Epithelial cell of alveolus of lung (primary cell): ENCODE measurements at places on chromosomes 16 and 17. TPM values are rescaled to one million over a fixed set of nuclear protein-coding genes. Genes with fewer than 3 reads are reported as not detected.

PAQR4 gene
- total RNA-seq = 6.7 and 13.7 TPM in 2 replicates

ZPBP2 gene
- total RNA-seq = not detected in 2 replicates

MYH3 gene
- total RNA-seq = under 0.01 and 13.7 TPM in 2 replicates

RCVRN gene
- not detected in 2 replicates for total RNA-seq

PRR15L gene
- 0.26 TPM in 1 of 2 replicates, not detected in the other for total RNA-seq

KCNH6 gene
- not detected in 2 replicates for total RNA-seq

CSH1 gene
- total RNA-seq = not detected in 2 replicates

TEKT1 gene
- total RNA-seq = not detected in 2 replicates

CCL8 gene
- total RNA-seq = not detected in 2 replicates

CCDC92B gene
- not detected in 2 replicates for total RNA-seq

TMEM97 gene
- total RNA-seq = 25.1 and 48.7 TPM in 2 replicates

ZKSCAN2 gene
- 4.0 and 5.0 TPM in 2 replicates for total RNA-seq

SERPINF2 gene
- 0.88 TPM in 1 of 2 replicates, not detected in the other for total RNA-seq

SLFN14 gene
- total RNA-seq = not detected in 2 replicates

PLCG2 gene
- 0.56 and 1.3 TPM in 2 replicates for total RNA-seq

NSRP1 gene
- total RNA-seq = 4.1 and 15.2 TPM in 2 replicates

GUCY2D gene
- under 0.01 TPM in 1 of 2 replicates, not detected in the other for total RNA-seq

NDRG4 gene
- total RNA-seq = 18.7 and 28.7 TPM in 2 replicates

MT4 gene
- total RNA-seq = not detected in 2 replicates

LAT gene
- total RNA-seq = 1.4 and 1.7 TPM in 2 replicates

METRN gene
- 34.3 and 76.0 TPM in 2 replicates for total RNA-seq

FBXW10 gene
- total RNA-seq = not detected in 2 replicates

CLEC18A gene
- 0.08 and 0.13 TPM in 2 replicates for total RNA-seq

KRT28 gene
- total RNA-seq = not detected in 2 replicates

DVL2 gene
- total RNA-seq = 50.8 and 59.7 TPM in 2 replicates

EME1 gene
- total RNA-seq = 1.7 and 4.5 TPM in 2 replicates

SLC16A13 gene
- total RNA-seq = 0.16 and 1.7 TPM in 2 replicates

AARSD1 gene
- 22.0 and 28.8 TPM in 2 replicates for total RNA-seq

NLRC3 gene
- total RNA-seq = 0.08 TPM in 1 of 2 replicates, not detected in the other

WFDC1 gene
- 0.13 and 9.7 TPM in 2 replicates for total RNA-seq

AOC2 gene
- 0.26 and 0.72 TPM in 2 replicates for total RNA-seq

CCP110 gene
- total RNA-seq = 7.6 and 11.3 TPM in 2 replicates

DRC3 gene
- total RNA-seq = 0.40 and 1.4 TPM in 2 replicates

CRHR1 gene
- under 0.01 TPM in 1 of 2 replicates, not detected in the other for total RNA-seq

HBM gene
- not detected in 2 replicates for total RNA-seq

FBXL16 gene
- total RNA-seq = 0.08 and 0.91 TPM in 2 replicates

ABCA10 gene
- 0.96 and 1.2 TPM in 2 replicates for total RNA-seq

NPIPA3 gene
- total RNA-seq = 0.24 and 0.52 TPM in 2 replicates

COA3 gene
- 66.1 and 67.1 TPM in 2 replicates for total RNA-seq

CD300H gene
- not detected in 2 replicates for total RNA-seq

KRTAP4-9 gene
- total RNA-seq = not detected in 2 replicates

SPNS2 gene
- total RNA-seq = 0.26 TPM in 1 of 2 replicates, not detected in the other

LGALS9B gene
- total RNA-seq = not detected in 2 replicates

TAC4 gene
- total RNA-seq = not detected in 2 replicates

CRK gene
- 59.2 and 63.7 TPM in 2 replicates for total RNA-seq

NOXO1 gene
- not detected in 2 replicates for total RNA-seq

PRAC1 gene
- total RNA-seq = not detected in 2 replicates

SPN gene
- total RNA-seq = not detected in 2 replicates

TBC1D26 gene
- 0.24 TPM in 1 of 2 replicates, not detected in the other for total RNA-seq

MLX gene
- total RNA-seq = 27.5 and 31.4 TPM in 2 replicates

FOXL1 gene
- 10.2 and 38.7 TPM in 2 replicates for total RNA-seq
